ENCODE measurements at places on chromosomes 5 and 9.

GRCh38 chr5:7657153-7657552 lies 193.8 kb downstream of the CFAP90 start:
- no peak for DNase-seq

GRCh38 chr5:52656569-52657246 lies 131.0 kb upstream of the ITGA1 start:
- no peak for DNase-seq

DNA sequence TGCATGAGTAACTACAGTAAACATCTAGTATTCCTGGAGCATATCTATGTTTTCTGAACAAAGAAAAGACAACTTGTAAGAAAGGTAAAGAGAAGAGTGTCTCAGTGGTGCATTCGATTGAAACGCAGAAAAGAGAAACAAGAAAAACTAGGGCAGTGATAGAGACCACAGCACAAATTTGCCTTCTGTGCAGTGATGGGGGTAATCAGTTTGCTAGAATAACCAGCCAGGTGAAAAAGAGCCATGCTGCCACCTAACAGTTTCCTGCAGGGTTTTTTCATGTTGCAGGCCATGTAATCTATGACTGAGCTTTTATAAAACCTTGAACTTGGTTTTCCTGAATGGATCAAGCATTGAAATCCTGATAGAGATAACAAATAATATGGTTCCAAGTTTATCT lies 198.4 kb upstream of the MEF2C start:
- no peak for DNase-seq

- DNase-seq: no peak
These were observed 174.9 kb downstream of the TMEM161B start for GRCh38 chr5:88093765-88094164.

GRCh38 chr9:120351106-120351505 lies 228.9 kb downstream of the CDK5RAP2 start:
- DNase-seq: no peak

GRCh38 chr9:27387722-27388121 lies 90.8 kb upstream of the EQTN start:
- no peak for DNase-seq

GRCh38 chr5:1161833-1162229 lies 39.6 kb upstream of the SLC6A19 start:
- DNase-seq: no peak

GRCh38 chr9:12425878-12426864 lies 267.0 kb upstream of the TYRP1 start:
- no peak for DNase-seq

- no peak for DNase-seq
These were observed 34.3 kb downstream of the ZNF462 start for GRCh38 chr9:106897236-106897635.

- no peak for DNase-seq
These were observed 33.1 kb upstream of the HTR4 start for GRCh38 chr5:148687427-148687826.

DNA sequence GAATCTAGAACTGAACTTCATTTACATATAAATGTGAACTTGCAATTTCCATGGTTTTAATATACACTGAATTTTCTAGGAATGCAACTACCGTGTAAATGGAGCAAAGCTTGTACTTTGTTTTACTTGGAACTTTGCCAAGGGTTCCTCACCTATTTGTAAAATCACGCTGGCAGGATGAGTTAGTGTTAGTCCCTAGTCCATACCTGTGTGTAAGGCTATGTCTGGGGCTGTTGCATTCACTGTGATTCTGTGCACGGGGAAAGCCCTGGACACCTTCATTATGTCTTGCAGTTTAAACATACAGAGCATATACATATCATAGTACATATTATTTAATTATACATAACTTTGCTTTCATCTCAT lies 119.9 kb downstream of the PAX5 start:
- DNase-seq: no peak
